ENCODE measurements at places on chromosomes 16 and 17. TPM values are rescaled to one million over a fixed set of nuclear protein-coding genes. Genes with fewer than 3 reads are reported as not detected.

- DNase-seq = no peak
These were observed 123.1 kb upstream of the MON1B start for GRCh38 chr16:77067900-77068299.

DNA sequence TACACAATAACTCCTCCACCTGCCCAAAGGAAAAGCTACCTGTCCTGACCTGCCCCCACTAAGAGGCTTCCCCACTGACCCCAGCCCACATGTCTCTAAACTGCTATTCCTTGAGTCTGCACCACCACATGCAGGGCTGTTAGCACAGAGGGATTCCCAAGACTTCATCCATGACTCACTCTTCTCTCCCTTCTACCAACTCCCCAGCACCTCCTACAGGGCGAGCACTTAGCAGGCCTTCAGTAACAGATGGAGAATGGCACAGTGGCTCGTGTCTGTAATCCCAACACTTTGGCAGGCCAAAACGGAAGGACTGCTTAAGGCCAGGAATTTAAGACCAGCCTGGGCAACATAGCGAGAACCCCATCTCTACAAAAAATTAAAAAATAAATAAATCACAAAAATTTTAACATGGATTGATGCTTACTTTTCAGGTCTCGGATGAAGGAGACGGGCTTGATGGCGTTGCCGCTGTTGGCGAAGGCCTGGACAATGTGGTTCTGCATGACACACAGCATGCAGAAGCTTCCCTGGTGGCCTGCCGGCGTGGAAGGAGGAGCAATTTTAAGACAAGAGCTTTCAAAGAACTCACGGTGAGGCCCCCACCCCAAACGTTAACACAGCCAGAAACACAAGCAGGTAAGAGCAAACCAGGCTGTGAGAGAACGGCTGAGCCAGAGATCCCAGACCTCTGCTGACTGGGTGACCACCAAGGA is 12.0 kb downstream of the USP36 start:
- no peak for DNase-seq

DNA sequence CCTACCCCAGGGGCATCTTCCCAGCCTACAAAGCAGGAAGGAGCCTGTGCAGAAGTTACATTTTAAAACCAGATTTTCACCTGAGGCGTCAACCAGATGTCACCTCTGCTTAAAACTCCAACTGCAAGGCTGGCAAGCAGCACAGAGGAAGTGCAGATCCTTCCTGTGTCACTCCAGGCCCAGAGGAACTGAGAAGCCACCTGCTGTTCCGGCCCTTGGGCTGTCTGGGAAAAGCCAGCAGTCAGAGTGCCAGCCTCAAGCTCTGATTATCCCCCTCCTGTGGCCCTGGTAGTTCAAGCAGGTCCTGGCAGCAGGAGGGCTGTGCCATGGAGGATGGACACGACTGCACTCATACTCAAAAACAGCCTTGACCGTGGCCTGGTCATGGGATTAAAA is 10.2 kb downstream of the POLR2C start:
- DNase-seq = no peak

- no peak for DNase-seq
These were observed 151.3 kb upstream of the CNTNAP4 start for GRCh38 chr16:76125871-76126270.

DNA sequence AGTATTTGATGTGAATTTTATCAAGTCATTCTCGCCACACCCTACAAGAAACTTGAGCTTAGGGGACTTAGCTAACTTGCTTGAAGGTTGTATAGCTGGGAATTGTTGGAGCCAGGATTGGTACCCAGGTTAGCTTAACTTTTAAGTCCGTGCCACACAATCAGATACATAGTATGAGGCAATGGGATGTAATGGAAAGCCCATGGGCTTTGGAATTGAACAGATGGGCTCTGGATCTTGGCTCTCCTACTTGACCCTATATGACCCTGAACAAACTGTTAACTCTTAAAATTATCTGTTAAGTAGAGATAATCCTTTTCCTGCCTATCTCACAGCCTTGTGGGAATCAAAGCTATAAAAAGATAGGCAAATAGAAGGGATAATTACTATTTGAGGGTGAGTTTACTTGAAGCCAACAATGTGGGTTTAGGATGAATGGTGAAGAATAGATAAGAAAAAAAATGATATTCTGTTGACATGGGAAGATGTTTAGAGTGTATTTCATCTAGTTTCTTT is 51.9 kb upstream of the CACNG3 start:
- DNase-seq = no peak

DNA sequence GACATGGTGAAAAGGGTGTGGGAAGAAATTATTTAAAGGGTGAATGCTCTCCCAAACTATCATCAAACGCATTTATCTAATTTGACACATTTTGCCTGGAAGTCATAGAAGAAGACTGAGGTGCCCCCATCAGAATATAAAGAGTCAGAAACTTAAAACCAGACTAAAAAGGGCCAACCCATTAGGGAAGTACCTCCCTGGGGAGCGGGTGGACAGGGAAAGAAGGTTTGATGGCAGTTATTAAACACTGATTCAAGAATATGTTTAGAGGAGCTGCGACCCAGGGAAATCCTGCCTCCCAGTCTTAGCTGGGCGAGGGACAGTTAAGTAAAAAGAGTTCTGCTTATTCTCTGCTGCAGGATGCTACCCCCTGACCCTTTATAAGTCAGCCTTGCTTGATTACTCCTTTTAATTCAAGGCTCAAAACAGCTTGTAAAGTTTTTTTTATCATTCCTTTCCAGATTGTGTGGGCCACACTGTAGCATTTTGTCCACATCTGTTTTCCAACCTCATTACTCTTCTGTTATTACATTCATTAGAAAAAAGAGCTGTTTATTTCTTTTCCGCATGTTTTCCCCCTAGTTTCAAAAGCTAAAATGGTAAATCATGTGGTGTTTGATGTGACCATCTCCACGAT is 138.5 kb upstream of the TBX2 start:
- no peak for DNase-seq

DNA sequence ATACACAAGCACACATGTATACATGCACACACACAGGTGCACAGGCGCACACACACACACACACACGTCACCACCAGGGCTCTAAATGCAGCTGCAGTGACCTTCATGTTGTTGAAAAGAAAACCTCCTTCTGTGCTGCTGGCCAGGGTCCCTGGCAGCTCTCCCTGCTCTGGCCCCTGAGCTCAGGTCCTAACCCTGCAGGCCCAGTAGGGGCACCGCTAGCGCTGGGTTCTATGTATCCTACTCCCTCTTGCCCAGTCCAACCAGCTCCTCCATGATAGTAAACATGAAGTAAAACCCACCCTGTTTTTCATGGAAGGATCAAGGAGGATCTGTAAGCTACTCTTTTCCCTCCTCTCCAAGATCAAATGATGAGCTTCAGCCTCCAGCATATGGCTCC is 172.8 kb downstream of the RBFOX3 start:
- no peak for DNase-seq

DNA sequence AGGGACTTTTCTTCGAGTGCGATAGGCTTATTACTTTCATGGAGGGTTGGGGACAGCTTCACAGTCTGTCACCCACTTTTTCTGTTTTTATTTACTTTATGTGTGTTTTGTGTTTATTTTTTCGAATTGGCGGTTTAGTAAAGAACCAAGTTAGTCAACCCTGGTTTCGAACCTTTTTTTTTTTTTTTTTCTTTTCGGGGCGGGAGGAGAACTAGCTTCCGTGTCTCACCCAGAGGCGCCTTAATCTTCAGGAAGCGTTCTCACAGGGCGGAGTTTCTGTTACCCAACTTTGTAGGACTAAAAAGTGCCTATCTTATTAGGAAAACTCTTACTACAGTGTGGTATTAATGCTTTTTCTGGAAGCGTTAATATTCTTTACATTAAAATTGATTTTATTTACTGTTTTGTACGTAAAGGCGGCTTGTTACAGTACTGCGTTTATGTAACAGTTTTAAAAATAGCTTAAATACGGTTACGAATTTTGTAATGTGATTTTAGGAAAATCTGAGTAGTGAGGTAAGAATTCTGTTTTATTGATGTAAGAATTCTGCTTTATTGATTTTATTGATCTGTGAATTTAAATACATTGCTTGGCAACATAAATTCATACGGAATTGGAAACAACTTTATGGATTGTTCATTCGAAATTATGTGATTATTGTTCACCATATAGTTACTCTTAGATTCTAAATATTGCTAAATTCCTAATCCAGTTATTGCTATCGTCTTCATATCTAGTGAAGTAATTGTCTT is 885 bp downstream of the ZNF207 start:
- DNase-seq = peak; percentile 34

- no peak for DNase-seq
These were observed 89.8 kb upstream of the ZNF750 start for GRCh38 chr17:82929676-82930042.

GRCh38 chr16:69440250-69440649 is 15.8 kb downstream of the CYB5B start:
- DNase-seq = no peak

DNA sequence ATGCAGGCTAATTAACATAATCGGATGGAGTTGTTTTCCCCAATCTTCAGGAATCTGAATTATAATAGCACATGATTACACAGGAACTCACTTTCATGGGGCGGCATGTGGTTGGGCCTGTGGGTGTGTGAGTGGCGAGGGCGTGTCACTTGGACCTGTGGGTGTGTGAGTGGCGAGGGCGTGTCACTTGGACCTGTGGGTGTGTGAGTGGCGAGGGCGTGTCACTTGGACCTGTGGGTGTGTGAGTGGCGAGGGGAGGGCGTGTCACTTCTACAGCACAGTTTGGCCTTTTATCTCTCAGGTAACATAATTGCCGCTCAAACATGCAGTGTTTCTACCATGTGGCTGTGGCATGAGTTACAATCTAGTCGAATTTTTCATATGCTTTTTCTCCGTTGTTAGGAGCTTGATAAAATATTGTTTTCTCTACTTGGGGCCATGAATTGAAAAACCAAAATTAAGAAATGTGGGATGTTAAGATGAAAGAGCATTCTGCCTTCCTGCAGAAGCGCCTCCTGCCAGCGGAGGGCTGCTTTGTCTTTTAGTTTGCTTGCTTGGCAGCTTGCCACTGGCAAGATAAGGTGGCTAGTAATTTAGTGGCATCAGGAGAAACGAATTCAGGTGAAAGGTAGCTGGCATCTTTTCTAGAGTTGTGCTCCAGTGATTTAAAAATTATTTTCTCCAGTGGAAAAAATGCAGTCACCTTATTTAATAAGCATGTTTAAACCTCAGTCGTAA is 36.2 kb downstream of the USP10 start:
- peak; percentile 17 for DNase-seq

DNA sequence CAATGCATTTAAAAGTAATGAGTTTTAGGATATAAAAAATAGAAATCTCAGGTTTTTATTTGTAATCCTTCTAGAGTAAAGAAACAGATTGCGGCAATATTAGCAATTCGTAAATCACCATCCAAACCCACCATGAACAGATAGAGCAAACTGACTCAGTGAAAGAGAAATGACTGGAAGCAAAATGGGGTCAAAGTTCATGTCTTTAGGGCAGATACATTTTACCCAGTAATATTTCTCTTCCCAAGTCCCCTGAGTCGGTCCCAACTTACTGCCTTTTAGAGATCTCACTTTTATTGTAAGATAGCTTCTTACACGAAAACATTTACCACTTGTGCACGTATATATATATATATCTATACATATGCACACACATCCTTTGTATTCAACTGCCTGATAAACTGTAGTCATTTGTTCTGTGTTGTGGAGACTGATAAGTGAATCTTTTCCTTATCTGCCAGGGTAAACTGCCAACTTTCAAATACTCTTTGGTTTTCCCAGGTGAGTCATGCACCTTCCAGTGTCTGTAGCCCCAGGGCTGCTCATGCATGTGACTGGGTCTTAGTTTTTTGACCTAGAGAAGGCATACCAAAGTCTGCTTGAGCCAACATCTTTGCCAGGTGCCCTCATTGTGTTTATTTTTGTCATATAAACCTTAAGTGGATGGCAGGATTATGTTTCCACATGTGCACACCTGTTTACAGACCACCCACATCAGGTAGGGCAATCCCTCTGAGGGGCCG is 7.8 kb upstream of the IRF8 start:
- no peak for DNase-seq

DNA sequence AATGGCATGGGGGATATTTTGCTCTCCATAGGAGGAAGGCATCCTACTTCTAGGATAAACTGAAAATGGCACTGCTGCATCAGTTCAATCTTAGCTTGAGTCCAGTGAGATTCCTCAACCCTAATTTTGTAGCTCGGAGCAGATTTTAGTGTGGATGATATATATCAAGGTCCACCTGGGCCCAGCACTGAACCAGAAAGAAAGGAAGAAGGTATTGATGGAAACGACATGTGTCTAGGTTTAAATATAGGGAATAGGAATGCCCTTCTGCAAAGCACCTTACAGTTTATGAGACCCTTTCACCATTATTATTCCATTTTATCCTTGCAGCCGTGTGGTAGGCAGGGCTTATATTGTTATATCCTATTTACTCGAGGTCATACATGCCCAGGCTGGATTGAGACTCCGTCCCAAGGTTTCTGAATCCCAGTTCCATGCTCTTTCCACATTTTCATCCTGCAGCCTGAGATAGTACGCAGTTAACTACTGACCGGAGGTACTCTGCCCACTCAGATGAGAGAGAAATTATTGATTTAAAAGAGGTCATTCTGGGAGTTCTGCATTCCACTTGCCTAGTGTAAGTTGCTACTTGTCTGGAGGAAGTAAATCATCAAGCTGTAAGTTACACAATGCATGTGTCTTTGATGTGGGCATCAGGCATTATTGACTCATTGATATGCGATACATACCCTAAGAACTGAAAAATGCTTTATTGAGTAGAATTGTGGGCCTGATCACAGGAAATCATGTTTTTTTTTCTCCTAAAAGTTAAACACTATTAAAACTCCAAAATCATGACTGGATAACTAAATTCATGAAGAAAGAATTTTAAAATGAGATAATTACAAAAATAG is 10.1 kb downstream of the KRT39 start:
- no peak for DNase-seq

Gene HES7
- 1.8 TPM for total RNA-seq

Gene C1QTNF8
- not detected for total RNA-seq

Gene TMC8
- 234 TPM for total RNA-seq

Gene MLKL
- 24.0 TPM for total RNA-seq

Gene SGCA
- total RNA-seq = 0.49 TPM

Gene IGFALS
- not detected for total RNA-seq

Gene ABAT
- 7.7 TPM for total RNA-seq

Gene TP53TG3F
- total RNA-seq = not detected

Gene ACAP1
- 260 TPM for total RNA-seq

Gene CSH2
- total RNA-seq = not detected

All from activated T-helper 1 cell treated with anti-CD3 and anti-CD28 coated beads, Interleukin-12 subunit alpha, Interleukin-12 subunit beta, Interleukin-2, Interleukin-4 antibody, amounts not matched to agents 30 ng/mL and 10 ng/mL and 1 ng/mL, durations not matched to agents 14 hours and 24 hours and 36 hours (primary cell).